ENCODE measurements at places on chromosomes 3 and 15.

DNA sequence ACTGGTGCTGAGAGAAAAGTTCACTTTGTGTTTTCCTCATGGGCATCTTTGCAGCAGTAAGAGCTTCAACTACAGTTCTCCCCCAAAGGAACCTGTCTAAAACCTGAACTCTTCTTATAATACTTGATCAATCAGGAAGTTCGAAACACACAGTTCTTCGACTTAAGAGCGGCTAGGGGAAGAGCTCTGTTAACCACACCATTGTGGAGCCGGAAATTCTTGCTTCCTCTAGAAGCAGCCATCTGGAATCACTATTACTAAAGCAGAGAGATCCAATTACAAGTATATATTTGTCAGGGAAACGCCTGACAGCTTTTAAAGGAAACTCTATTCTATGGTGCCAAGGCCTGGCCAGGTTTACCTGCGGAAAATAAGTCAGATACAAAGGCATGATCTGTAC, 337.3 kb upstream of the CBLB start:
- no peak for DNase-seq

GRCh38 chr3:134002306-134002705, 27.4 kb downstream of the SLCO2A1 start:
- DNase-seq = no peak

DNA sequence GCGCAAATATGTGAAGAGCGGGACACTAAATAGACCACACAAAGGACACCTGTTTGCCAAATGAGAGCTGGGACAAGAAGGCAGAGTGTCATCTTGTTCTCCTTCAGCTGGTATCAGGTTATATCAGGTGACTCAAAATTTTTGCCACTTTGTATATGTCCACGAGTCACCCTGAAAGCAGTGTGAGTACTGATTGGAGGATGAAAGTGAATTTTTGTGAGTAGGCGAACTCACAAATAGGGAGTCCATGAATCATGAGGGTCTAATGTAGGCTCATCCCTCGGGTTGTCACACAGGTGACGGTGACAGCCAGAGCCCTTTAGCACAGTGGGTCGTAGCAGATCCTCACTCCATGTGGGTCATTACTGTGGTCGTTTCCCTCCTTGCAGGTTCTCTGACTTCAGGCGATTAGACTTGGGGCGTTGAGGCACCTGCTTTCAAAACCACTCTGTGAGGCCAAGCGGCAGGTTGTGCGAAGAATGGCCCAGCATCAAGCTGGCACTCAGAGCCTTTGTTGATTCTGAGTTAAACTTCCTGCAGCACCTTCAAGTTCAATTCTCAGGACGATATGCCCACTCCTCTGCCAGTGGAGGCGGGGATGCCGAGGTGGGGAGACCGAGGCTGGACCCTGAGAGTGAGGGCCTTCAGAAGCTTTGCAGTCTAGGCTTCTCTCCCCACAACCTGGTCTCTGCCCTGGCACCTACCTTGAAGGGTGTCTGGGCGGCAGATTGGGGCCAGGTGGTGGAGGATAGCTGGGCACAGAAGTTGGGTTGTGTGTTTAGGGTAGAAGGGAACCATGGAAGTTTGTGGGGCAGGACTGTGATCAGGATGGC, 173.8 kb downstream of the SMAD6 start:
- no peak for DNase-seq

GRCh38 chr15:63112871-63113270, 8.8 kb upstream of the LACTB start:
- no peak for DNase-seq

GRCh38 chr15:42385980-42386700, 26.8 kb downstream of the CAPN3 start:
- DNase-seq = no peak

GRCh38 chr3:14822134-14822533, 3.4 kb downstream of the FGD5 start:
- no peak for DNase-seq

GRCh38 chr3:89032346-89033013, 74.9 kb upstream of the EPHA3 start:
- no peak for DNase-seq

- DNase-seq = no peak
Measured at GRCh38 chr3:24500806-24501205, 6.2 kb upstream of the THRB start.

DNA sequence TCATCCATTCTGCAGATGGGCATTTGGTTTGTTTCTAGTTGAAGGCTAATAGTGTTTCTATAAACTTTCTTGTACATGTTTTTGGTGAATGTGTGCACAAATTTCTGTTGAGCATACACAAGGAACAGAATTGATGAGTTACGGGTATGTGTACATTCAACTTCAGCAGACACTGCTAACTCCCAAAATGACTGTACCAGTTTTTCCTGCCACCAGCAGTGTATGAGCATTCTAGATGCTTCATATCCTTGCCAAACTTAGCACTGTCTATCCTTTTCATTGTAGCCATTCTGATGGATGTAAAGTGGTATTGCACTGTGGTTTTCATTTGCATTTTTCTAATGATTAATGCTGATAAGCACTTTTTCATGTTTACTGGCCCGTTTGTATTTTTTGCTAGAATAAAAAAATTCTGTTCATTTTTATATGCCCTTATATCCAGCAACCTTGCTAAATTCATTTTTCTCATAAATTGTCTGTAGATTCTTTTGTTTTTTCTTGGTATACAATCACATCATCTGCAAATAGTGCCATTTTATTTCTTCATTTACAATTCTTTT, 110.2 kb downstream of the ATP1B3 start:
- DNase-seq = no peak

- no peak for DNase-seq
Measured at GRCh38 chr3:133246119-133246518, 153.7 kb upstream of the BFSP2 start.

GRCh38 chr3:127978636-127979035, 63.6 kb downstream of the KBTBD12 start:
- no peak for DNase-seq

DNA sequence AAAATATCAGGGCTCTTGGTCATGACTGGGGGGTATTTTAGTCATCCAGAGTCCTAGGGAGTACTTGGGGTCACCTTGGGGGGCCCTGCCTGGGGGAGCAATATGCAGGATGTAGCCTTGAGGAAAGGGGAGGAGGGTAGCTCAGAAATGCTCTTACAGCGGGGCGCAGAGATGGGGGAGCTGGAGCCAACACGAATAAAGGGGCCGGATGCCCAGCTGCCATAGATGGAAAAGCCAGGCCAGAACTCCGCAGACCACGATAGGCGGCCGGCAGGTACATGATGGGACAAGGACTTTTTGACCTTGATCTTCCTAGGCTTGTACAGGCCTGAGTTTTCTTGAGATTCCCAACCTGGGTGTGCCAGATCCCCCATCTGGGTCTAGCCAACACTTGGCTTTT, 47.7 kb upstream of the SLC6A1 start:
- DNase-seq = no peak

GRCh38 chr15:67782691-67782991, 42.7 kb upstream of the SKOR1 start:
- no peak for DNase-seq

DNA sequence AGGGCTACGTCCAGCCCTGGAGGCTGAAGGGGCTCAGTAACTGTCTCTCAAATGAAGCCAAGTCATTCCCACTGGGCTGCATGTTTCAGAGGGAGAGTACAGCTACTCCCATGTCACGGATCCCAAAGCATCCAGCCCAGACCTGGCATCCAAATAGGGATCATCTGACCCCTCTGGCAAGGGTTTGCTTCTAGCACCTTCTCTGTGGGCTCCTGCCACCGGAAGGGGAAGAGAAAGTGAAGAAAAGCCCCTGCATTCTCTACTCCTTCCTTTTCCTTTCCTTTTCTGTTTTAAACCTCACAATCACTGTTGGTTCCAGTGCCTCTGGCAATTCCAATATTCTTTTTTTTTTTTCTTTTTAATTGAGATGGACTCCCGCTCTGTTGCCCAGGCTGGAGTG, 64.5 kb upstream of the CTSH start:
- DNase-seq = no peak

DNA sequence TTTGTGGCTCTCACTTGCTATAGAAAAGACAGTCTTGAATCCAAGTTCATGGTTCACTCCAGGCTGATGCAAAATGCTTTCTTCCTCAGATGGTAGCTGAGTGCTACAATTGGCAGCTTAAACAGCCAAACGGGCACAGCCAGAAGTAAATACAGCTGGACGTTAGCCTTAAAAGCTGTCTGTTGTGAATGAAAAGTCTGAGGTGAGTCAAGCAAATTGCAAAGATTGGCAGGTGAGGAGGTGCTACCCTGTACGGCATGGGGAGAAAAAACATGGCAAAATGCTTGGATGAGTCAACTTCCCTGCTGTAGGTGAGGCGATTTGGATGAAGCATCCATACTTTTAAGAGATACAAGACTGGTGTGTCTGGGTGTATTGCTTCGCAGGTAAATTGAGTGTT, 40.5 kb downstream of the IL5RA start:
- no peak for DNase-seq

DNA sequence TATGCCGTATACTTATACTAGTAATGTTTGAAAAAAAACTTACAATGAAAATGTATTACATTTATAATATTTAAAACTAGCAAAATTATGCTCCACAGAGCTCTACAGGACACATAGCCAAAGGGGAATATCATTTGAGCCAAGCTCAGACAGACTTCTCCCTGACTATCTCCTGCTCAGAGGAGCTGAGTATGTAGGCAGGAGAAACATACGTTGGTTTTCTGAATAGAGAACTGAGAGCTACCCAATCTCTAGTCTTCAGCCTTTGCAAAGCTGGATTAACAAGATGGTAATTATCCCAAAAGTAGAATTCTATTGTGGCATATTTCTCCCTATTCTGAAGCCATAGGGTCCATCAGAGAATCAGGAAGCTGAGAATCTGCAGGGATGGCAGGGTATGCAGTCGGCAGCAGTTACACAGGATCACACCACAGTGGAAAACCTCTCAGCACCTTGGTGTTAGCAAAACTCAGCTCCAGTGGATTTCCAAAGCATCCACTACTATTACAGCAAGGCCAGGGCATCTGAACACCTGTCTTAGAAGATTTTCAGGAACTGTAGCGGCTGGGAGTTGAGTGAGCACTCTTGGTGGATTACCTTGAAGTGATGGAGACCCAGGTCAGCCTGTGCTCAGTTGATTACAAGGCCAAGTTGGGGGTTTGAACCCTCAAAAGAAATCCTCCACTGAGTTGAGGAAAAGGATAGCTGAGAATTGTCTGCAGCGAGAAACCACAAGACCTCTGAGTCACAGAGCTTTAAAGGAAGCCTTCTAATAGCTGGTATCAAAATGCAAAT, 30.1 kb downstream of the GPR15 start:
- no peak for DNase-seq

GRCh38 chr15:80898040-80898439, 91.6 kb downstream of the MESD start:
- DNase-seq = no peak

GRCh38 chr15:36896949-36897348, 203.4 kb downstream of the MEIS2 start:
- no peak for DNase-seq

DNA sequence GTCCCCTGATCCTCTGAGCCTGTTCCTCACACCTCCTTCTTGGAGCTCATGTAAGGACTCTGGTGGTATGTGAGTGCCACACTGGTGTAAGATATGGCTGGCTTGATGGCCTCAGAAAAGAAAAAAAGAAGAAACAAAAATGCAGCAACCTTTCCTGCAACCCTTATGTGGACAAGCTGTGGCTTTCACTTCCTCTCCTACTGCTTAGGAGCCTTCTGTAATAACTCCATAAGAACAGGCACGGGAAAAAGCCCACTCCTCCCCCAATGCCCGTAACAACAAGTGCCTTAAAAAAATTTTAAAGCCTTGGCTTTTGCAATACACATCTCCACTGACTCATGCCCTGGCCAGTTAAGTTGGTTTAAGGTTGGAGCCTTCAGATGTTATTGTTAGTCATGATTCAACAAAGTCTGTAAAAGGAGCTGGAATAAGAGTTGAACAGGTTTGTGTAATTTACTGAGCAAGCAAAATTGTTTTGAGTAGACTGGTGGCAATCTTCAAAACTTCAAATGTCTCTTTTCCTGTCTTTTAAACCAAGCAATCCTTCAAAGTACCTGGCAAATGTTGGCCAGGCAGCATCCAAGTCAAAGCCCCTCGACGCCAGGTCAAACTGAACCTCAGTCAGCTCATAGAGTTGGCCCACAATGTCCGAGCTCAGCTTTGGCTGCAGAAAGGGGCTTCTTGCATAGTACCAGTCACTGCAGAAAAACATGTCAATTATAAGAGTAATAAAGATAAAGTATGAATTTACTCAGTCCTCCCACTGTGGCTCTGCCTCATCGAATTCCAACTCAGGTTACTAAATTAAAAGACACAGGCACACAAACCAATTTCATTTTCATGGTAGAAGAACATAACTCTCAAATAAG, 22.9 kb downstream of the FYCO1 start:
- DNase-seq = no peak

DNA sequence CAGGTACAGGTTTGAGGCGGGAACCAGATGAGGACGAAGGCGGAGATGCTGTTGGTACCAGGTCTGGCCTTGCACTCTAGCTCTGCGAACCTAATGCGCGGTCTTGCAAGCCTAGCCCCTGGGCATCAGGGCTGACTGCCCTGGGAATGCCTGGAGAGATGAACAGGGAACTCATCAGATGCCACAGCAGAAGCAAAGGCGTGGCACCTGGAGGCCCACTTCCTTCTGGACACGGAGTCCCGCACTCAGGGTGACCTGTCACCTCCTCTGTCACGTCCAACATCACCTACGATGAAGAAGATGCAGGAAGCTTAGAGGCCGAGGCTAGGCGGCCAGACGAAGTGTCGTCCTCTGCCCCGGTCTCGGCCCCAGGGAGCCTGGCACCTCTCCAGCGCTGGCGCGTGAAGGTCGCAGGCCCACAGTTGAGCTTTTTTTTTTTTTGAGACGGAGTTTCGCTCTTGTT, 9.4 kb downstream of the RPLP1 start:
- DNase-seq = no peak

- no peak for DNase-seq
Measured at GRCh38 chr15:71691458-71692417, 118.6 kb upstream of the NR2E3 start.

- DNase-seq = no peak
Measured at GRCh38 chr3:51798411-51798963, 19.4 kb upstream of the IQCF6 start.

GRCh38 chr3:193932136-193932535, 203.8 kb upstream of the HES1 start:
- DNase-seq = no peak

DNA sequence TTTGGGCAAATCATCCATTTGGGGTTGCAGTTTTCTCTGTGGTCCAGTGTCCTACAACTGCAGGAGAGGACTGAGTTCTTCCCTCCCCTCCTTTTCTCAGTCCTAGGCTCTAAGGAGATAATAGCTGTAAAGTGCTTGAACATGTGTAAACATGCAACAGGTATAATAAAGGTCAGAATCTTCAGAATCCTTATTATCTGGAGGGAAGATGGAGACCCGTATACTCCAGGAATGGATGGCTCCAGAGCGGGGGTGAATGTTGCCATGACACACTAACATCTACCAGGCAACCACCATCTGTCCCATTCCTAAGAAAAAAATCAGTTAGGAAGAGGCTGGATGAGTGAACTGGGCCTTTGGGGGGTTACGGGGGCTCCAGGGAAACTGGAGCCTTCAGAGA, 39.7 kb upstream of the GLCE start:
- no peak for DNase-seq

DNA sequence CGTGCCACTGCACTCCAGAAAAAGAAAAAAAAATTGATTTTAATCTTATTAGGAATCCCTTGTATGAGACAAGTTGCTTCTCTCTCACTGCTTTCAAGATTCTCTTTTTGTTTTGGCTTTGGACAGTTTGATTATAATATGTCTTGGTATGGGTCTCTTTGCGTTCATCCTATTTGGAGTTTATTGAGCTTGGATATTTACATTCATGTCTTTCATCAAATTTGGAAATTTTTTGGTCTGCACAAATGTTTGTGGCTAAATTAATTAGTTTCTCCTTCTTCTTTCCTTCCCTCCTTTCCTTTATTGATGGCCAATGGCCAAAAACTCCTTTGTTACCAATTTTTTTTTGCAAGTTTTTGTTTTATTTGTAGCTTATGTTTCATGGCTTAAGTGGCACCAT, 28.1 kb upstream of the SELENOK start:
- DNase-seq = no peak
